ENCODE measurements at places on chromosomes 7 and 10.
A peak's percentile ranks its signal among the peaks of the same experiment; 100 is the strongest.

- no peak for DNase-seq
Measured at GRCh38 chr7:17019106-17019505, 137.3 kb upstream of the AGR3 start.

- no peak for DNase-seq
Measured at GRCh38 chr7:106744563-106745091, 83.7 kb upstream of the CCDC71L start.

- DNase-seq: no peak
Measured at GRCh38 chr7:155803418-155804376, 8.6 kb downstream of the SHH start.

DNA sequence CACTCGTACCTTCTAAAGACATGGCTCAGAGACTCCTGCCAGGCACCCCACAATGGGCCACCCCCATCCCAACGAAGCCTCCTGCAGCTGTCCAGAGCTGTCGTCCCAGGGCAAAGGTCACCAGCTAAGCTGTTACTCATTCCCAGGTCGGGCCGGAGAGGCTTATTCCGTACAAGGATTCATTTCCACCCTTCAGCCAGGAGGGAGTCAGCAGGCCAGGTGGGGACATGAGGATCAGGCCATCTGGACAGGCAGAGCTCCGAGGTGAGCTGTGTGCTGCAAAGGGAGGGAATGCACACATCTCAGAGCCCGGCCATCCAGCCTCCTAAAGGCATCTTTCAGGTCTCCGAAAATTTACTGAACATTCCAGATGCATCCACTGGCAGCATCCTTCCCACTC is 63.9 kb upstream of the NANOS1 start:
- peak; percentile 63 for DNase-seq

DNA sequence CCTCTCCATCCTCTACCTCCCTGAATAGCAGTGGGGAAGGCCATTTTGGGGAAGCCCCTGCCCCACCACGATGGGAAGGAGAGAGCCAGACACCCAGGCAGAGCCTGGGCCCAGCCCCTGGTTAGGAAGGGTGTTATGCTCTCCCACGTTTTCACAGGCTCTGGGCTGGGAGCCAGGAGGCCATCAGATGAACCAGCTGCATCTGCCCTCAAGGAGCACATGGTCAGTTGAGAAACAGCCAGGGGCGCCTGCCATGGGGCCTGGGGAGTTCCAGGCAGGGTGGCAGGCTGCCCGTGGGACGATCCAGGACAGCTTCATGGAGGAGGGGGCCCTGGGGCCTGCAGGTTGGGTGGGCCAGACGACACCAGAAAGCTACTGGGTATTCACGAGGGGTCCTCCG is 47.5 kb downstream of the CAMK2B start:
- DNase-seq: peak; percentile 80

- peak; percentile 85 for DNase-seq
Measured at GRCh38 chr7:155738652-155739537, 73.4 kb downstream of the SHH start.

DNA sequence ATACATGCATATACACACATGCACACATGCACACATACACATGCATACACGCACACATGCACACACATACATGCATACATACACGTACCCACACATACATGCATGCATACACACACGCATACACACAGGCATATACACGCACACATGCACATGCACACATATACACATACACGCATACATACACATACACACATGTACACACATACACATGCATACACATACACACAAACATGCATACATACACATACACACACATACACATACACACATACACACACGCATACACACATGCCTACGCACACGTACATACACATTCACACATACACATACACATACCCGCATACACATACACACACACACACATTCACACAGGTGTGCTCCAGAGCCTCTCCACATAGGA is 81.0 kb upstream of the KMT2E start:
- DNase-seq: no peak

DNA sequence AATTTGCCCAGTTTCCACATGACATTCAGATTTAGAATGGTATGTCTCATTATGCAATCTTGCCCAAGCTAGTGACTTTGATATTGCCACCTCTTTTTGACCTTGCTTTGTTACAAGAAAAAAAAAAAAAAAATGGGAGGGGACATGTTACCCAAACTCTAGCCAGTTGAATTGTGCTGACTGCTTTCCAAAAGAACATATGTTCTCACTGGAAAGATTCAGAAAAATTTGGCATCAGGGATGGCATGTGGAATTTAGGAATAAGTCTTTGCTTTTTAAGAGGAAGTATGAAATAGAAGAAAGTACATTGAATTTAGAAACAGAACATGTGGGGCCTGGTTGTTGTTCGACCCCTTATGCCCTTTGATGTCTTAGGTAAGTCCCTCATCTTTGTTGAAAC is 846.8 kb downstream of the NRG3 start:
- no peak for DNase-seq

GRCh38 chr10:36181426-36182178 is 539.5 kb upstream of the FZD8 start:
- DNase-seq: no peak

DNA sequence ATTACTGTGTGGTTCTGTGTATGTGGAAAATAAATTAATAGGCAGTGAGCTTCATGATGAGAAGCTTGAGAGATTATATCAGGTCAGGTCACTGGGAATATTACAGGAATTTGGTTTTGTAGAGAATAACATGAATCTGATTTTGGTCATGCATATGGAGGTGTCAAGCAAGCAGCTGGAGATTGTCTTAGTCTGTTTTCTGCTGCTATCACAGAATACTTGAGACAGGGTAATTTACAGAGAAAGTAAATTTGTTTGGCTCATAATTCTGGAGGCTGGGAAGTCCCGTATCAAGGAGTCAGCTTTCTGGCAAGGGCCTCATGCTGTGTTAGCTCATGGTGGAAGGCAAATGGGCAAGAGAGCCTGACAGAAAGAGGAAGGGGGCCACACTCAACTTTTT is 120.7 kb upstream of the FAM3C start:
- no peak for DNase-seq

DNA sequence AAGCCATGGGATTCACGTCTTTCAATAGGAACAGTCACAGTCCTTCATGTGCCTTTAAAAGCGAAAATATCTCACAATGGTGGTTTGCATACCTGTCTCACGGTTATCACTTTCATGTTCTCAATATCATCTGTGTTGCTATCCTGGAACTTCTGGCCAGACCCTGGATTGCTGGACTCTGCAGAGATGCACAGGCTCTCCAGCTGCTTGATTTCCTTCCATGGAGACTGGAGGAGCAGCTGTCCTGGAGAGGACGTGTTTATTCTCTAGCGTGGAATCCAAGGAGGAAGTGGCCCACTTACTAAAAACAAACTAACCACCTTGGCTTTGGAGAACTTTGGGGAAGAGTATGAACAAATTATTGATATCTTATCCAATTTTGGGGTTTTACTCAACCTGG is 16.5 kb downstream of the BTBD16 start:
- no peak for DNase-seq

DNA sequence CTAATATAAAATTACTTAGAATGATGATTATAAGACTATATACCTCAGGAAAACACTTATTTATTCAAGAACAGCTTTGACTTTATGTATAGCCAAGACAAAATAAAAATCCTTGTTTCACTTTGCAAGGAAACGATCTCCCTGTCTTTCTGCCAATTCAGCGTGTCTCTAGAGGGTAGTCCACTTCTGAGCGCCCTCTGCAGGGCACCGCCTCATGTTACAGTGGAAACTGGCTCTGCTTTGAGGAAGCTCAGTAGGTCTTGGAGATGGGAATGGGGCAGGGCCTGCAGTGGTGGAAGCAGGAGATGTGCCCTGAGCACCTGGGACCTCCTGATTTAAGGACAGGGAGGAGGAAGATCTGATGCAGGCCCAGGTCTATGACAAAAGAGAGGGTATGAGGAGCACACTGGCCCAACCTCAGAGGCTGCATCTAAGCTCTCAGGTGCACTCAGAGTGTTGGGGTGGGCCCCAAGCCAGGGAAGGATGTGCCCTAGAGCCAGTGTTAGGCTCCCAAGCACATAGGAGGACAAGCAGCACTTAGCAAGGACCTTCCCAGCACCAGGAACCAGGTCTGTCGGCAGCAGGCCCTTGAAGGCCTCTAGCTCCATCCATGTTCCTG is 481.0 kb downstream of the TNS3 start:
- DNase-seq: no peak

DNA sequence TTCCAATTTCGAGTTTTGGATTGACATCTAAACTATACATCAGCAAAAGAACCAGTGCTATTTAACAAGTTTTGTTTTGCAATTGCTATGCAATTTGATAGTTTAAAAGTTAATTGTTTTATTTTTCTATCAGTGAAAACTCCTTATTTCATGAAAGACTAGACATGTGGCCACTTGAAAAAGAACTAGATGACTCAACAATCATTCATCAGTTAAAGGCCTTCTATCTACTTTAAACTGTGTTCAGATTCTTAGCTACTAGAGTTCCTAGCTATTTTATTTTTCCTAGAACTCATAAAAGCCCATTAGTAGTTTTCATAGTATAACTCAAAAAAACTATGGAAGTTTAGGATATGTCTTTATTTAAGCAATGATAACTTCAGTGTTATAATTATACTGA is 104.6 kb upstream of the LSM8 start:
- DNase-seq: no peak

GRCh38 chr10:119340893-119341458 is 133.6 kb downstream of the GRK5 start:
- no peak for DNase-seq

- no peak for DNase-seq
Measured at GRCh38 chr7:34165927-34166550, 260.7 kb downstream of the BMPER start.

DNA sequence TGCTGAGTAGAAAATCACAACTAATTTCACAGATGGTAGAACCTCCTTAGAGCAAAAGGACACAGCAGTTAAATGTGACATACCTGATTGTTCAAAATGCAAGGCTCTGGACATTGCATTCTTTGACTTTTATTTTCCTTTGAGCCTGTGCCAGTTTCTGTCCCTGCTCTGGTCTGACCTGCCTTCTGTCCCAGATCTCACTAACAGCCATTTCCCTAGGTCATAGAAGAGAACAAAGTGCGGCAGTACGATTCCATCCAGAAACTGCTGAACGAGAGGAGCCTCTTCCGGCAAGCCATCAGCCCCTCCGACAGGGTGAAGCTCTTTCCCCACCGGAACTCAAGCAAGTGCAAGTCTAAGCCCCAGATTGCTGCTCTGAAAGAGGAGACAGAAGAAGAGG is 186.9 kb downstream of the CFTR start:
- DNase-seq: no peak

DNA sequence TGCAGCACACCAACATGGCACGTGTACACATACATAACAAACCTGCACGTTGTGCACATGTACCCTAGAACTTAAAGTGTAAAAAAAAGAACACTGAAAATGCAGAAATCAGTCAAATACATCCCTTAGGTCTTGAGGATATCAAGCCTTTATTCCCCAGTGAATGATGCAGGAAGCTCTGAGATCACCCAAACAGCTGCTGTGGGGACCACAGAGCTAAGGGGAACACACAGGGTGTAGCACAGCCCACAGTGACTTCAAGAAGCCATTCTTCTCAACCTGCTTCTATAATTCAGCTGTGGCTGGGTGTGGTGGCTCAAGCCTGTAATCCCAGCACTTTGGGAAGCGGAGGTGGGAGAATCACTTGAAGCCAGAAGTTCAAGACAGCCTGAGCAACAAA is 314.9 kb downstream of the CALN1 start:
- no peak for DNase-seq

DNA sequence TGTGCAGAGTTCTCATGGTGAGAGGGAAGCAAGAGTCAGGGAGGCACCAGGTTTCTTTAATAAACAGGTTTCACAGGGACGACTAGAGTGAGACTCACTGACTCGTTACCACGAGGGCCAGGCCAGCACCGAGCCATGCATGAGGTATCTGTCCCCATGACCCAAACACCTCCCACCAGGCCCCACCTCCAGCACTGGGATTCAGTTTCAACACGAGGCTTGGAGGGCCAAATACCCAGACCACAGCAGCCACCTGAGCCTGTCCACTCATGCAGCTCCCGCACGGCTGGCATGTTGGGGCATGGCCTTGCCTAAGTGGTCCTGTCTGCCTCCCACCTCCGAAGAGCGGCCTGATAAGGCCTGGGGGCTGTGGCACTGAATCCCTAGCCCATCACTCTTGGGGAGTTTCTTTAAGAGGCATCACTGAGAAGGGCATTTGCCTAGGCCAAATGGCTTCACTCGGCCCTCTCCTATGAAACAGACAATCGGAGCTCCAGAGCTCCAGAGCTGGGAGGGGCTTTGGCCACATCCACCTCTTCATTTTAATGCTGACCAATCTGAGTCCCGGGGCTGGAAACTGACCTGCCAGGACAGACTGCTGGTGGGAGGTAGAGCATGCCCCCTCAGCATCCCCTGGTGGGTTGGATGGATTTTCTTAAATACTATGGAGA is 157.8 kb downstream of the DNAJB6 start:
- DNase-seq: no peak

GRCh38 chr10:80173466-80173865 is 31.9 kb downstream of the ANXA11 start:
- DNase-seq: peak; percentile 67

- DNase-seq: no peak
Measured at GRCh38 chr7:28346256-28346655, 66.1 kb upstream of the CREB5 start.

DNA sequence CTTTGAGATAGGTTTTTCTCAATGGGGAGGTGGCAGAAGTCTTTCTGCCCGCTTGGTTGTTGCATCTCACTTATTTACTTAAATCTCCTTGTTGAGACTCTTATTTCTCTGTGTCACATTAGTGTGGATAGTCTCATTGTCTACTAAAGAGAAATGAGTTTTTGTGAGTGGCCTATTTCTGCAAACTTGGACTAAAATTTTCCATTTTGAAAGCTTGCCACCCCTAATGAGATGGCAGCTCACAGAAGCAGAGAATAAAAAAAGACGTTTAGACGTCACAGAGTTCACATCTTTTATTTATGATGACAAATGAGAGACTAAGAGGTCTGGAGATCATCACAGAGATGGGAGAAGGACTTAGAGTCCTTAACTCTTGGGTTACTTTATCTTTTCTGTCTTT is 262.7 kb upstream of the PHYHIPL start:
- no peak for DNase-seq

DNA sequence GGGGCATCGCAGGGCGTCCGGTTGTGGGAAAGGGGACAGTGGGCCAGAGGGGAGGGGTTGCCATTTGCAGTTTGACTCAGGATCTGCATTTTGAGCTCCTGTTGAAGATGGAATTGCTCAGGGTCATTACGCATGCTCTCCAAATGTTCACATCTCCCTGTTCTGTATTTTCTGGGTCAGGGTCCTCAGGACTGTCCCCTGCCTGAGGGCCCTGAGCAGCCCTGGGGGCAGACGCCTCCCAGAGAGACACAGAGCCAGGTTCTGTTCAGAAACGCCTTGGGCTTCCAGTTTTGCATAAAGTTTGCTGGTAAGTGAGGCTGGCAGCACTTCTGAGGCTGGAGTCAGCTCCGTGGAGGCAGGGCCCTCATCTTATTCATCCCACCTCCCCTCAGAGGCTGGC is 34.1 kb upstream of the NUB1 start:
- DNase-seq: no peak

DNA sequence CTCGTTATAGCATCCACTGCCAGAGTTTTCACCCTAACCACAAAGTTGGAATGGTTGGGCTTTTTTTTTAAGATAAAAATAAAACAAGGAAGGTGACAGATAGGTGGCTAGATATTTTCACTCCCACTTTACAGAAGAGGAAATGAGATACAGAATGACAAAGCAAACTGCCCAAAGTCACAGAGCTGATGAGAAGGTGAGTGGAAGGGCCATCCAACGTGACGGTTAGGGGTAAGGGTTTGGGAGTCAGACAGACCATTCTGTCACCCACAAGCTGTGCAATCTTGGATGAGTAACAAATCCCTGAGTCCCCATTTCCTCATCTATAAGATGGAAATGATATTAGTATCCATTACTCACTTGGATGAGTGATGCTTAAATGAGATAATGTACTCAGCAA is 106.9 kb upstream of the PDLIM1 start:
- no peak for DNase-seq
